Effector memory CD8-positive, alpha-beta T cell (primary cell): ENCODE measurements at places on chromosomes 7 and 10.

GRCh38 chr10:89637113-89637512 lies 7.9 kb downstream of the PANK1 start:
- no peak for DNase-seq

DNA sequence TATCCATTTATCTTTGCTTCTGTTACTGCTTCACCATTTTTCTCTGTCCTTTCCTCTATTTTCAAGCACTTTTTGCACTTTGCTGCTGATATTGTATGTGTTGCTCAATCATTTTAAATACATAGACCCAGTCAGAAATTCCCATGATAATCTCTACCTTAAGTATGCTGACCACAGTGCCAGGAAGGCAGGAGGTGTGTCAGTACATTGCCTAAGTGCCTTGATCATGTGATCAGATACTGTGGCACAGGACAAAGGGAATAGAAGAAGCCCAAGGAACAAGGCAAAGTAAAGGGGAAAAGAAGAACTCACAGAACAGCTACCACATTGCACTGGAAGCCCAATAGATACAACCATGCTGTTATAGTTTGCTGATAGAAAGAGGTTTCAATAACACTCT lies 53.7 kb upstream of the CD36 start:
- no peak for DNase-seq

- DNase-seq, result peak; percentile 22
Observed at GRCh38 chr7:155764438-155764793, 47.8 kb downstream of the SHH start.

- no peak for DNase-seq
Observed at GRCh38 chr7:22702516-22702915, 24.5 kb upstream of the IL6 start.

- no peak for DNase-seq
Observed at GRCh38 chr10:71584461-71584860, 135.1 kb downstream of the C10orf105 start.

- DNase-seq, result no peak
Observed at GRCh38 chr7:68238204-68238805, 1241.7 kb downstream of the TYW1 start.

GRCh38 chr10:109417803-109418202 lies 505.5 kb downstream of the XPNPEP1 start:
- no peak for DNase-seq

GRCh38 chr7:15073301-15073700 lies 170.8 kb upstream of the DGKB start:
- no peak for DNase-seq

DNA sequence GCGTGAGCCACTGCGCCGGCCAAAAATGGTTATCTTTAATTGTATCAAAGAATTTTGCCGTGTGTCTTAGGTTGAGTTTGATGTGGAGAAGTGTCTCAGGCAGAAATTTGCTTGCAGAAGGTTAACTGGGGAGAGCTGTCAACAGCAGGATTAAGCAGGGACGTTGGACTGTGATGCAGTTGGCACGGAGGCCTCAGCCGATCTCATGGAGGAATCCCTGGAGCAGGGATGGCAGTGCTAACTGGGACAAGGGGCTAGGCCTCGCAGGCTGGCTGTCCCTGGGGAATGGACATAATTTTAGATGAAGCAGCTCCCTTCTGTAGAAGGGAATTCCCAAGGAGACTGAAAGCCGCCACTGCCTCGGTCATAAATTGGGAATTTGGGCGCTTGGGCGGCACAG lies 12.3 kb upstream of the KIF5B start:
- no peak for DNase-seq

DNA sequence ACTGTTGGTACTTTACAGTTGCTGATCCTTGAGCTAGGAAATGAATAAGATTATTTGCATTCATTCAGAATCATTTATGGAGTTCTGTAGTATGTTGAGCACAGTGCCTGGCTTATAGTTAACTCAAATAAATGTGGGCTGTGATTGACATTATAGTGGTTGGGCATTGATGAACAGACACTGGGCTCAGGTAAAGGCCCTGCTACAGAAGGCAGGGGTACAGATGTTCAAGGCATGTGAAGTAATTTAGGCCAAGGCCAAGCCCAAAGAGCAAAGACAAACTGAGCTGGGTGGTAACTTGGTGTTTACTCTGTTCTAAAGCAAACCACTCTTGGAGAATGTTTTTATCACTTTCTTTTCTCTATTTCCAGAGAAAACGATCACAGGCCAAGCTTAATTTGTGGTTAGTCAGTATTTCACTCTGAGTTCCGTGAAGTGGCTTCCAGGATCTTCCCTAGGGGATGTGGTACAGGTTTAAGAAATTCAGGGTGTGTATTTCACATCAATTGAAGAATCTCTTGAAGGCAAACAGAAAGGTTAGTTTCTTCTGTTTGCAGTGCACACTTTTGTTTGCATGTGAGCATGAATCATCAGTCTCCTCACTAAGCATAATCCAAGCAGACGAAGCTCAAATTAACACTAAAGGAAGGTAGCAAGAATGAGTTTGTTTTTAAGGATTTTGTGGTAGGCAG lies 113.9 kb upstream of the PRR15 start:
- DNase-seq, result no peak

GRCh38 chr10:58937423-58937822 lies 239.0 kb upstream of the PHYHIPL start:
- DNase-seq, result no peak

DNA sequence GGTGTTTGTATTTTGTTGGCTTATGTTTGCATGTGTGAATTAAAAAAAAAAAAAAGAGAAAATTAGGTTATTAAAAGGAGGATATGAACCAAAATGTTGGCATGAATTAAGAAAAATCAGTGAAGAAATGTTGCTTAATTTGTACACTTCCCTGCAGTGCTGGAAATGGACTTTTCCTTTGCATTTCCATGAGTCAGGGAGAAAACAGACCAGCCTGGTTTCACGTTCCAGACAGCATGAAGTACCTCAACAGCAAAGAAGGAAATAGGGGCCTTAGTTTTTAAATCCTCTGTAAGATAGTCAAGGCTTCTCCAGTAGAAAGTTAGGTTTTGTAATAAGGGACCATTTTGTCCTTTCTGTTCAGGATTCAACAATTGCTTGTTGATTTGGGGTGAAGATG lies 159.7 kb downstream of the CELF2 start:
- DNase-seq, result no peak

DNA sequence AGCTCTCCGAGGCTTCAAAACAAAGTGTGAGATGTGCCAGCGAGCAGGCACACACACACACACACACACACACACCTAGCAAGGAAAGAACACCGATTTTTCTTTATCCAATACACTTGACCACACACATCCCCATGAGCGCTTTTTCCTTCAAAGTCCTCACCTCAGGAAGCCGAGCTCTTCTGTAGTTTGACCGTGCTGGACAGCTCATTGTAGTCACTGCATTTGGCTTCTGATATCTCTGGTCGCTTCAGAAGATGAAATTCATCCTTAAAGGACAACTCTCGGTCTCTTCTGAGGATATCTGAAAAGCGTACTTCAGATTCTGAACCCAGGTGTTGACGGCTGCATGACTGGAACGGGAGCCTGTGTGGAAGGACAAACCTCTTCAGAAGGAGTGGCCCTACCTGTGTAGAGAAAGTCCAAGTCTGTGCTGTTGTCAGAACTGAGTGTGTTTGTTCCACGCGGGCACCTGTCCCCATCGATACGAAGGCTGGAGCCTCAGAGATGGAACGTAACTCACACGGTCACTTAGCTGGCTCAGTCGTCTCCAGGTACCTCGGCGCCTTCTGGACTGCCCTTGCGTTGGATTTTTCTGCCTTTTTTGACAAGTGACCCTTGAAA lies 28.1 kb upstream of the SHH start:
- no peak for DNase-seq

- no peak for DNase-seq
Observed at GRCh38 chr10:55242544-55242943, 441.5 kb upstream of the PCDH15 start.

DNA sequence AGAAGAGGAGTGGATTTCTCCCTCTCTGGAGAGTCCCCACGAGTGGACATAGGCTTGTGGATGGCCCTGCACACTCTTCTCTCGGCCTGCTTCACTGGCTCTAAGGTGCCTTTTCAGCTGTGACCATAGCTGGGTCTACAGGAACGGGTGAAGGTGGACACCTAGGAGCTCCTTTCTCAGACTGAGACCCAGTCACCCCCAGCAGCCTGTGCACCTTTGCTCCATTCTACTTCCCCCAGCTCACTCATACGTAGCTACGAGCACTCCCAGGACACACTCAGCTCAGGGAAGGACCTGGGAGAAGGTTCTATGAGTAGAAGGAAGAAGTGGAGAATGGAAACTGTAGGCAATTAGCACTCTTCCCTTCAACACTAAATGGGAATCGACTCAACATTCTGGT lies 272.0 kb upstream of the KLF6 start:
- no peak for DNase-seq

DNA sequence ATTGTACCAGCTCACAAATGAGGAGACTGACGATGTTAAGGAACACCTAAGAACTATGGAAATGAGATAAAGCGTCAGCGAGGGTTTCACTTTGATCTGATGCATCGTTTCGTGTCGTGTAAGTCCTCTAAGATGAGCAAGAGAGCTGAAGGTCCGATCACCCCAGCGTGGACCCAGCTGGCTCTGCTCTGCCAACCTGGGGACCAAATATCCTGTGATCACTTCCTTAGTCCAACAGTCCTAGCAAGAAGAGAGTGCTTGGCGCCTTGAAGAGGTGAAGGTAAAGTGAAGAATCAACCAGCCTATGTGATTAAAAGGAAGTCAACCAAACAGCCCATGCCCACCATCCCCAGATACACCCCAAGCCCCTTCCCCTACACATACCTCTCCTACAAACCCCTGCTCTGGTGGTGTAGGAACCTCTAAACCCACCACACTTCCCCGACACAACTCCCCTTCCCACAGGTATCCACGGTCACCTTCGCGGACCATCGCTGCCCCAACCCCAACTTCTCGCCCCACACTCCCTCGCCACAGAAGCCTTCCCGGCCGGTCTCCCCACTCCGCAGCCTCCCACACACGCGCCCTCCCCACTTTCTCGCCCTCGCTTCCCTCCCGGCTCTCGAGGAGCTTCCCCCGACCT lies 722 bp downstream of the UPF2 start:
- no peak for DNase-seq

GRCh38 chr7:92563345-92563744 lies 26.8 kb downstream of the FAM133B start:
- no peak for DNase-seq

- DNase-seq, result no peak
Observed at GRCh38 chr7:115292381-115292780, 370.5 kb downstream of the MDFIC start.

DNA sequence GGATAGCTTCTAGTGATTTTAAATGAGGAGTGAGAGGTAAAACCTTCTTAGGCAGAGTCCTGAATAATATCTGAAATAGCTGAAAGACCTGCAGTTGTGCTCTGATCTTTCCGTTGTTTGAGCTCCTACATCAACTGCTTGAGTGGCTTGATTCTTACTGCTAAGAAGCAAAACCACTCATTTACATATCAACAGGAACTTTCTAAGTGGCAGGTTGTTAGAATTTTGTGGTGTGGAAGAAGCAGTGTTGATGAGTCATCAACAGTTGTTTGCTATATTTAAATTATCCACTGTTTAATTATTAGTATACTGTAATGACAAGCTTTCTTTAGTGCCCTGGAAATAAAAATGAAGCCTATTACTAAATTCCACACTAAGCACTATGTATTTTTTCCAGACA lies 689.5 kb downstream of the DNAJB9 start:
- DNase-seq, result no peak

- no peak for DNase-seq
Observed at GRCh38 chr7:103989200-103989784, at the start of gene RELN. RELN (minus strand) TSS chr7:103989658; CDS start chr7:103989356, 302 bp downstream.

DNA sequence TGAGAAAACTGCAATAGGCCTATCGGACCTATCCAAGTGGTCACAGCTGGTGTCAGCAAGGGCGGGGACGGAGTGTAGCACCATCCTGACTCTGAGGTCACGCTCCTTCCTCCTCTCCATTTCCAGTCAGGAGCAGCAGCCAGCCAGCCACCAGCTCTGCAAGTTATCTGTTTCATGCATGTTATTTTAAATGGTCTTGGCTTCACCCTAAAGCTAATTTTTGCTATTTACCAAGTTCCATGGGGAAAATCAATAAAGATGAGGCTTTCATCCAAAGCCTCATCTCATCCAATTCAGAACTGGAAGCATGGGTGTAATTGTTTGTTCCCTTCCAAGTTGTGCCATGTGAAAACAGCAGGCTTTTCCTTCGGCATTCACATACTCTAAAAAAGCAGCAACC lies 49.3 kb downstream of the ICA1 start:
- no peak for DNase-seq

DNA sequence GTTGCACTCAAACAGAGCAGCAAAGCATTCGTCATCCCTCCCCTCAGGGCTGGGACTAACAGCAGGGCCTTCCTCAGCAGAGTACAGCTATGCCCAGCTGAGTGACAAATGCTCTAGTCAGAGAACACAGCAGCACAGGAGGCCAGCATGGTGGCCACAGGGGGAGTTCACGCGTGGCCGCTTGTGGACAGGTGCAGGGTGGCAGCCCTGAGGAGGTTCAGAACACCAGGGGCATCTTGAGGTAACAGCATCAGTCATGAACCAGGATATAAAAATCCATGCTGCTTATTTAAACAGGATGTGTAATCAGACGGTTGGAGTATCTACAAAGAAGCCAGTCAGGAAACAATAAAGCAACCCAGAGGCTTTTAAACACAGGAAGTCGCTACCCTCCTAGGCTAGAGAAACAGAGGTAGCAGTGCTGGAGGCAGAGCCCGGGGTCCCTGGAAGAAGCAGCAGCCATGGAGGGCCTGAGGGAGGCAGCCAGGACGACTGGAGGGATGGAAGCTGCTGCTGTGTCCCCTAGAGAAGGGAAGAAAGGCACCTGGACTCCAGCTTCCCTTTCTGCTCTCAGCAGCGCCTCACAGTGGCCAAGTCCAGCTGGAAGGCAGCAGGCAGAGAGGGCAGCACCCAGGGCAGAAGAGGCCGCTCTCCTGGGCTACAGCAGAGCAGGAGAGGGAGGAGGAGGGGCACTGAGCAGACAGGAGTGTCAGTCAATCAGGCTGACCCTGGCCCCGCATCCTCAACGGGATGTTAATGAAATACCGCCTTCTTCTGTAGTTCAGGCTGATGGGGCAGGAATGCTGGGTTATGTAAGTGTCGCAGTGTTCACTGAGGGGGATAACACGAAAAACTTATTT lies 70.8 kb upstream of the UCN3 start:
- DNase-seq, result peak; percentile 21

DNA sequence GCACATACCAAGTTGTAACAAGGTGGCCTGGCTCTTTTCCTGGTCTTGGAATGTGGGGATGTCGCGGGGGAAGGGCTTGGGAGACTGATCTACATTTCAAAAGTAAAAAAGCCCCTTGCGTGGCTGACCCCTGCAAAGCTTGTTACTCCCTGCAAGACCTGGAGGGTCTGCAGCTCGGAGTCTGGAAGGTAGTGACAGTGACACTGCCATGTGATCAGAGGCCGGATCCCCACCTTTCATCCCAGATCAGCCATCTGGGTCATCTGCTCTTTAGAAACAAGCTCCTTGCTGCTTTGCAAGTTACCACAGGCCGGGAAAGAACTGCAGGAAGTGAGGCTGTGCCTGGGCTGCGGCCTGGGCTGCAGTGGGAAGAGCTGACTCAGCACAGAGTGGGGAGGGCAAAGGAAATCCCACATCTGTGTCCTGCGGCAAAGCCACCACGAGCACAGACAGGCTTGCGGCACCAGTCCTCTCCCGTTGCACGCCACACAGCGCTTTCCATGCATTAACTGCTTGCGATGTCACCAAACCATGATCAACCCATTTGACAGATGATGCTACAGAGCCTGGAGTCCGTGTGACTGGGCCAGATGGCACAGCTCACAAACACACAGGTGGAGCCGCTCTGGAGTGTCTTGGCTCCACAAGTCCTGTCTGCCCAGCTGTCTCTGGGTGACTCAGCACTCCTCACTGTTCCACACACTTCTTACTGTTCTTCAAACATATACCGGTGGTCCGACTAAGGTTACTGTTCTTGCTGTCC lies 97.7 kb downstream of the SH3PXD2A start:
- peak; percentile 31 for DNase-seq

GRCh38 chr7:111682588-111683340 lies 120.5 kb upstream of the IMMP2L start:
- no peak for DNase-seq
